Thoracic aorta (tissue), 2 donors: ENCODE measurements at places on chromosomes 11 and 22.

DNA sequence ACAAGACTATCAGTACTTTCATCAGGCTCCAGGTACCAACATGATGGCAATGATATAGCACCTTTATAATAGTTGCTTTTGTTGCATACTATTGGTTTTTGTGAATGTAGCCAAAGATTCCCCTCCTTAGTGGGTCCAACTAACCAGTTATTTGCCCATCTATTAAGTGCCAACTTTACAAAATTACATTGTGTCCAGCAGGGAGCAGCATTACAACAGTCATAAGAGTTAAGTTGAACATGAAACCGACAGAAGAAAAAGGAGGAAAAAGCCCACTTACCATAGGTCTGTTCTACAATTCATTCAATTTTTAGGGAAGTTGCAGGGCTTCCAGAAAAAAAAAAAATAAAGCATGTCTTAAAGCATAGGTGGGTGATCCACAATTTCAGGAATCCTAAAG, 21.6 kb downstream of the IMMP1L start:
- no peak for DNase-seq
- H3K4me3 ChIP-seq, result no peak overlapping the region
- H3K4me1 ChIP-seq, result no peaks in the 10 kb centered on the region
- no peak overlapping the region for H3K27ac ChIP-seq
- no peaks in the 10 kb centered on the region for H3K36me3 ChIP-seq

DNA sequence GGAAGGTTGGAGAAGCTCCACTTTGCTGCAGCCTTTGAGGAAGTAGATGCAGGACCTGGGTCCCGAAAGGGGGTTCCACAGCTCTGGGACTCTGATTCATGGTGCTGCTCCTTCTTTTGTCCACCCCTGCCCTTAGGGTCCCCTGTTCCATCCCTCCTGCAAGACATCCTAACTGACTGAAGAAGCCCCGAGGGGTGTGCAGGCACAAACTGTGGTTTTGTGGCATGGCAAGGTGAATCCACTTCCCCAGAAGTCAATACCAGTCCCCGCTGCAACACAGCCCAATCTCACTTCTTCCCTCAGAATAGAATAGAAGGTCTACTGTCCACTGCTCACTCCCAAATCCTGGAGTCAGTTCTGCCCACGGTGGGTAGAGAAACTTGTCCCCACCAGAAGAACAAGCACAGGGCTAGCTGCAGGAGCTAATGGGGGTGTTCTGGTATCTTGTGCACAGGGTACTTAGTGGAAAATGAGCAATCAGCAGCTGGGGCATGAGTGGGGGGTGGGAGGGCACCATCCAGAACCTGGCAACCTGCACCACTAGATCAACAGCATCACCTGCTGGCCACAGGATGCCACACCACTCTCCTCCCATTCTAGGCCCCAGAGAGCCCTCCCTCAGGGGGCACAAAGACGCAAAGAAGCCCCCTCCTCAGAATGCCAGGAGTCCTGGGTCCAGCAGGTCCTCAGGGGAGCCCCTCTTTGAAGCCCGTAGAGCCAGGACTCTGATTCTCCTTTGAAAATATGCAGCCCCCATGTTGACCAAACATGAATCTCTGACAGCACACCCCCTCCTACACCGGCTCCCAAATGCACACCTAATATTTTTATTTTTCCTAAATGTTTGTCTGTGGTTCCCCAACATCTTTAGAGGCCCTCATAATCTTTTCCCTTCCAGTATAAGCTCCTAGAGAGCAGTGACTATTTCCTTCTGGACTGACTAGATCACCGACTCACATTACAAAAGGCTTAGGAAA, 14.1 kb downstream of the SPATA19 start:
- H3K27ac ChIP-seq, result no peak overlapping the region
- no peak for DNase-seq
- H3K36me3 ChIP-seq, result no peaks in the 10 kb centered on the region

- peaks cover 38% of the 10 kb centered on the region for H3K36me3 ChIP-seq
- peaks cover 9% of the 10 kb centered on the region for H3K4me1 ChIP-seq
- no peaks in the 10 kb centered on the region for H3K27me3 ChIP-seq
These were observed 12.8 kb downstream of the GGA1 start for GRCh38 chr22:37621352-37621860.

DNA sequence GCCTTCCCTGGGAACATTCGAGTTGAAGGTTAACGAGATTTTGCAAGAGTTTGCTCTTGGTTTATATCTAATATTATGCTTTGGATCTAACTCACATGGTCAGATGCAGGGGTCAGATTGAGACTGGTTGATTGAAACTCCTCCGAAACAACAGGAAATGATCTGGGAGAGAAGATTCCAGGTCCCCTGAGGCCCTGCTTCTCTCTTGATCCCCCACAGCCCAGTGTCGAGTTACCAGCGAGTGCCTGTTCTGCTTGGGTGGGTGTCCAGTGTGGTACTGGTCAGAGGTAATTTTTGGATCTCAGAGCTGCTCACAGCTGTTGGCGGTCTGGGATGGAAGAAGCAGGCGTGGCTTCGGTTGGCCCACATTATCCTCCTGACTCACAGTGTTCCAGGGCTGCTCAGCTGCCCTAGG, 9.2 kb downstream of the FBLN1 start:
- H3K4me1 ChIP-seq, result peaks cover 21% of the 10 kb centered on the region
- no peak overlapping the region for H3K4me3 ChIP-seq
- H3K36me3 ChIP-seq, result no peaks in the 10 kb centered on the region
- peak overlapping the region; percentile 79 for H3K27ac ChIP-seq
- no peaks in the 10 kb centered on the region for H3K27me3 ChIP-seq
- DNase-seq, result no peak

GRCh38 chr11:42669248-42669976, 642.4 kb upstream of the API5 start:
- H3K4me1 ChIP-seq, result no peaks in the 10 kb centered on the region
- H3K27ac ChIP-seq, result no peak overlapping the region
- no peaks in the 10 kb centered on the region for H3K27me3 ChIP-seq

GRCh38 chr11:45917623-45918330, at the start of gene PEX16:
Gene PEX16 (minus strand): TSS chr11:45917877. CDS start chr11:45917811, 66 bp downstream.
- H3K36me3 ChIP-seq, result peaks cover 24% of the 10 kb centered on the region
- H3K4me3 ChIP-seq, result peak within 1 kb of the TSS; percentile 86
- H3K27me3 ChIP-seq, result peaks cover 1% of the 10 kb centered on the region
- H3K4me1 ChIP-seq, result peaks cover 14% of the 10 kb centered on the region
- H3K27ac ChIP-seq, result peak within 1 kb of the TSS; percentile 86

GRCh38 chr11:112292785-112293407, 32.2 kb upstream of the PLET1 start:
- peak overlapping the region; percentile 91 for H3K27ac ChIP-seq
- peak; percentile 58 for DNase-seq
- H3K4me1 ChIP-seq, result peaks cover 21% of the 10 kb centered on the region

- no peaks in the 10 kb centered on the region for H3K27me3 ChIP-seq
- no peak for DNase-seq
- no peaks in the 10 kb centered on the region for H3K4me1 ChIP-seq
- H3K27ac ChIP-seq, result no peak overlapping the region
- no peak overlapping the region for H3K4me3 ChIP-seq
These were observed 30.1 kb upstream of the ANO5 start for GRCh38 chr11:22162756-22163155.

DNA sequence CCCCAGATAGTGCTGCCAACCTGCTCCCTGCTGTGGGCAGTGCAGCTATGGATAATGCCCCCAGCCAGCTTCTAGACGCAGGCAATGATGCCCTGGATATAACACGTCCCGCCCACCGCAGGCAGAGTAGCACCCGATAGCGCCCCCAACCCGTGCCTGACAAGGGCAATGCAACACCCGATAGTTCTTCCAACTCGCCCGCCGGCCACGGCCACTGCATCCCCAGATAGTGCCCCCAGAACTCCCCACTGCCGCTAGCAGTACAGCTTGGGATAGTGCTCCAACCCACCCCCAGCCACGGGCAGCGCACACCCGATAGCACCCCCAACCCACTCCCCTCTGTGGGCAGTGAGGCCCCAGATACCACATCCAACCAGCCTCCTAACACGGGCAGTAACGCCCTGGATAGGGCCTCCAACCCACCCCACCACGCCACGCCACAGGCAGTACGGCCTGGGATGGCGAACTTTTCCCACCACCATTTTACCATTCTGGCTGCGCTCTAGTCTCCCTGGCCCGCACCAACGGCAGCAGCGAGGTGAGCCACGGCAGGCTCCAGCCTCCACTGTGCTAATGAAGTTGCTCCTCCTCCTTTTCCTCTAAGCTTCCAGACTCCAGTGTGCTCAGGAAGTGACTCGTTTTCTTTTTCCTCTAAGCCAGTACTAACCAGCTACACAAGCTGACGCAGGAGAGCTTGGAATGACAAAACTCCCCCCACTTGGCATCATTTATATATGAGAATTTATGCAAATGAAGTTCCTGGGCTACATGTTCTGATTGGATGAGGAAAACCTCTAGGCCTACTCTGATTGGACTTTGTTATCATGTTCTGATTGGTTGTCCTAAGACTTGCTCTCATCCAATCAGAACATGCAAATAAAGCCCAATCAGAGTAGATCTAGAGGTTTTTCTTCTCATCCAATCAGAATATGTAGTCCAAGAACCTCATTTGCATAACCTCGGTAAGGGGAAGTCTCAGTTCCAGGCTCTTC, 3.0 kb upstream of the RFPL3 start:
- no peaks in the 10 kb centered on the region for H3K36me3 ChIP-seq
- no peak for DNase-seq
- peak overlapping the region; percentile 29 for H3K4me3 ChIP-seq
- H3K4me1 ChIP-seq, result no peaks in the 10 kb centered on the region
- H3K27ac ChIP-seq, result no peak overlapping the region
- no peaks in the 10 kb centered on the region for H3K27me3 ChIP-seq
